EH (cell line): ENCODE measurements at places on chromosomes 11 and 22.
A peak's percentile ranks its signal among the peaks of the same experiment; 100 is the strongest.

DNA sequence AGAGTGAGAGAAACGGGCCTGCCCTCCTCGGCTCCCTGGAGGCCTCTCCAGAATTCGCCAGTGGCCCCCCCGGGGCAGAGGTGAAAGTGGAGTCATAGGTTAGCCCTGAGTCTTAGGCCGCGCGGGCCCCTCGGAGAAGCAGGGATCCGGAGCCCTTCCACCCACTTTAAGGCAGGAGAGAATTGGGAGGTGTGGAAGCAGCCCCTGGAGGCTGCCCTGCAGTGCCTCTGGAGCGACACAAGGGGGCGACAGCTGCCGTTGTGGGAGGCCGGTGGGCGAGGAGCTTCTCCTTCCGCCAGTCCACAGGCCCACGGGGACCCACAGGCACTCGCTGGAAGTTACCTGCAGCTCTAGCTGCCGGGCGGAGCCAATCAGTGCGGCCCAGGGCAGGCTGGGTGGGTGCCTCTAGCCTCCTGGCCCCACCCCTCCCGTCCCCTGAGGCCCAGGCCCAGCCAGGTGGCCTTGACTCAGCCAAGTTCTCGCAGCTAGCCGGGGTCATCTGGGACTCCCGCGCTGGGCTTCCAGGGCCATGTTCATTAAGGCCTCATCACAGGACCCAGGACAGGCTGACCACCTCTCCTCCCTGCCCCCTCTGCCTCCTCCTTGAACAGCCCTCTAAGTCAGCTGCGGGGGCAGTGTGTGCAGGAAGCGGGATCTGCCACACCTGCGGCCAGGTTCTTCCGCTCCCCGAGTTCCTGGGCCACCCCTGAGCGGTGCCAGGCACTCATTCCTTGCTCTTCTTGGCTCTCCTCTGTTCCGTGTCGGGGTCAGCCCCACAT, 5.0 kb downstream of the DGKZ start:
- DNase-seq, result peak; percentile 41

DNA sequence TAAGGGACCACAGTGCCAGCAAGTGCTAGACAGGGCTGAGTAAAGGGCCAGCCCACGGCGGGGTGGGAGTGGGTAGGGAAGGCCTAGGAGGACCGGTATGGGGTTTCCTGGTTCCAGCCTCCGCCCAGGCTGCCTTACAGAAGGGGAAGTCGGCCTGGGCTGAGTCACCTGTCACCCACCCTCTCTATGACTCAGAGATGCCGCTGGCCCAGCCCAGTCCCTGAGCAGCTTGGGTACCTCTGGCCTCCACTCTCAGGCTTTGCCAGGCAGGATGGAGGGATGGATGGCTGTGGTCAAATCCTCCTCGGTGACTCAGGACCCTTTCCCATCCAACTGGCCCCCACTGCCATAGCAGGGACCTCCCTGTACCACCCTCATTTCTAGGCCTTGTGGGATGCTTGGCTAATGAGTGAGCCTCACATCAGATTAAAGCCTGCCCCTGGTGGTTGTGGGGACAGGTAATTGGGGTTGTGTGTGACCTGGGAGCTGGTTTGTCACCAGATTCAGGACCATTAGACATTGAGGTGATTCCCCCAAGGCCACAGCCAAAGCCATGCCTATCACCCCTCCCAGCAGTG, 13.9 kb downstream of the SLC35E4 start:
- peak; percentile 83 for DNase-seq

DNA sequence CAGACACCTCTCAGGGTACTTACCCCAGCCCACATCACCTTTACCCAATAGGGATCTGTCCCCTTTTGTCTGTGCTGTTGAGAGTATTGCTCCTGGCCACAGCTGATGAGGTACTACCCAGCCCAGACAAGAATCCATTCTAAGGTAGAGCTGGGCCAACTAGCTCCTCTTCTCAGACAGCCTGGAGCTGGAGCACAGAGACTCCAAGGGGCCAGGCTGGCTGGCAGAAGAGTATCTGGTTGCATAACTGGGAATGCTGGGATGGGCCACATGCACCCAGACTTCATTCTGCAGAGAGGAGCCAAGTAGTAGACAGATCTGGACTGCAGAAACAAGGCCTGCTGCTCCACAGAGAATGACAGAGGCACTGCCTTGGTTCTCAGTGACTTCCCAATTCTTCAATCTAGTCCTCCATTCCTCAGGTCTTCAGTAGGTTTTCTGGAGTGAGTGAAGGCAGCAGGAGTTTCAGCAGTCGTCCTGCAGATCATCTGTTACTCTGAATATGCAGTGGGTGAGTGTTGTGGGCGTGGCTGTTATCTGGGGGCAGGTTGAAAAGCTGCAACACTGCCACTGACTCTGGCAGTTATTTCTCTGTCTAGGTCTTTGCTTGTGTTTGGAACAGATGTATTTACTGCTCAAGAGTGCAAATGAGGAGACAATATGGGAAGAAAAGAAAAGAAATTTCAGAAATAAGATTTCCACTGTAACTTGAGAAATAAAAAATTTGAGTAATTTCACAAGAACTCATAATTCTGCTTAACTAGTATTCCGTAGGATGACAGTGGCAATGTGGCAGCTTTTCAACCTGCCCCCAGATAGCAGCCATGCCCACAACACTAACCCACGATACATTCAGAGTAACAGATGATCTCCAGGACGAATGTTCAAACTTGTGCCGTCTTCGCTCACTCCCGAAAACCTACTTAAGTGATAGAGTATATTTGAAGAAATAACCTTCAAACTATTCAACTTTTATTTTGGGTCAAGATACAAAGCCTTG, 34.9 kb downstream of the MAPK1 start:
- DNase-seq, result peak; percentile 34

- no peak for DNase-seq
These were observed 5.6 kb upstream of the CARNS1 start for GRCh38 chr11:67409781-67410368.

- no peak for DNase-seq
These were observed 31.2 kb upstream of the SORL1-AS1 start for GRCh38 chr11:121483805-121484480.

DNA sequence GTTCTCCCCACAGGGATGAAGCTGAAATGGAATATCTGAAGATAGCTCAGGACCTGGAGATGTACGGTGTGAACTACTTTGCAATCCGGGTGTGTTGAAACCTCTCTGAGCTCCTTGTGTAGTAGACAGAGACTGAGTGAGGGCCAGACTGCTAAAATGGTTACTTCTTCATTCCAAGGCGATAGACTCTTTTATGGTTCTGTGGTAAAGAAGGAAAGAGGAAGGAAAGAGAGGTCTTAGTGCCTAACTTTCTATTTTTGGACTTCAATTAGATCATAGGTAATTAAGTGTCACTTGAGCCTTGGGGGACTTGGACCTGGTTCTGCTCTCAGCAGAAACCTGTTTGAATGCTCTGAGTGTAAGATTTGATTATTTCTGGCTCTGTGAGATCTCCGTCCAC, 54.7 kb downstream of the NF2 start:
- DNase-seq, result peak; percentile 19

- DNase-seq, result peak; percentile 39
These were observed 50.4 kb downstream of the ANO1 start for GRCh38 chr11:70128435-70128906.
